Stimulated activated CD8-positive, alpha-beta memory T cell treated with anti-CD3 and anti-CD28 coated beads, Interleukin-15, amount 100 ng/mL, for 4 hours (primary cell): ENCODE measurements at places on chromosomes 2 and 18.

GRCh38 chr2:183227176-183227575 is 102.9 kb downstream of the NUP35 start:
- no peak for DNase-seq

- no peak for DNase-seq
These were observed 5.8 kb upstream of the CNDP1 start for GRCh38 chr18:74528478-74528877.

DNA sequence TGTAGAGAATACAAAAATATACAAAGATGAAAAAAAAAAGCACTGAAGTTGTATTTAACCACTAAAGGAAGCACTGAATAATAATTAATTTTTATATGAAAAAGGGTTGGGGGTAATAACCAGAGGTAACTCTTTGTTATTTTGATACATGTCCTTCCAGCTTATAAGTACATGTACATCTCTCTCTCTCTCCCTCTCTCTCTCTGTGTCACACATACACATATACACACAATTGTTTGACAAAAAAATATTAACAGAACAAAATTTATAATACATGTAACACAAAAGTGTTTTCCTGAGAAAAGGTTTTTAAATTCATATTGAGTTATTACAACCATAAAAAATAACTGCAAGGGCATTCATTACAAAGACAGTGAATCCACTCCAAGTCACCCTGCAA is 4.6 kb downstream of the WIPF1 start:
- DNase-seq: no peak

- no peak for DNase-seq
These were observed 318.0 kb downstream of the FIGN start for GRCh38 chr2:163417596-163418337.

DNA sequence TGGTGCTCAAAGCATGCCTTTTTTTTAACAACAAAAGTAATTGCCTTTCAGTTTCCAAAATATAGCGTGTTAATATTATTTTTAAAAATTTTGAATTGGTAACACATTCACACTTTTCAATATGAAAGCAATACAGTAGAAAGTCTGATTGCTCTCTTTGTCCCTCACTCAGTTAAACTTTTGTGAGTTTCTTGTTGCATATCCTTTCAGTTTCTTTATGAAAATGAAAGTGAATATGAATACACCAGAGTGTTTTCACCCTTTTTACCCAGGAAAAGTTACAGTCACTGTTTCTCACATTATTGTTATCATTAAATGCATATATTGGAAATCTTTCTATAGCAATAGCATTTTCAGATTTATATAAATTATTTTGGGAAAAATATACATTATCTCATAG is 377.4 kb upstream of the CRIM1 start:
- no peak for DNase-seq

- DNase-seq: no peak
These were observed 29.6 kb upstream of the RNU4ATAC start for GRCh38 chr2:121501031-121501430.

DNA sequence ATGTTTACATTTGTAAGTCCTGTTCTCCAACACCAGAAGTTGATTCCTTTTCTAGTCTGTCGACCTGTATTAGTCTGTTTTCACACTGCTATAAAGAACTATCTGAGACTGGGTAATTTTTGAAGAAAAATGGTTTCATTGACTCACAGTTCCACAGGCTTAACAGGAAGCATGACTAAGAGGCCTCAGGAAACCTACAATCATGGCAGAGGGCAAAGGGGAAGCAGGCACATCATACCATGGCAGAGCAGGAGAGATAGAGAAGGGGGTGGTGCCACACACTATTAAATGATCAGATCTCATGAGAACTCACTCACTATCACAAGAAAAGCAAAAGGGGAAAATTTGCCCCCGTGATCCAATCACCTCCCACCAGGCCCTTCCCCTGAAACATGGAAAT is 112.8 kb upstream of the MAP3K20 start:
- DNase-seq: no peak

DNA sequence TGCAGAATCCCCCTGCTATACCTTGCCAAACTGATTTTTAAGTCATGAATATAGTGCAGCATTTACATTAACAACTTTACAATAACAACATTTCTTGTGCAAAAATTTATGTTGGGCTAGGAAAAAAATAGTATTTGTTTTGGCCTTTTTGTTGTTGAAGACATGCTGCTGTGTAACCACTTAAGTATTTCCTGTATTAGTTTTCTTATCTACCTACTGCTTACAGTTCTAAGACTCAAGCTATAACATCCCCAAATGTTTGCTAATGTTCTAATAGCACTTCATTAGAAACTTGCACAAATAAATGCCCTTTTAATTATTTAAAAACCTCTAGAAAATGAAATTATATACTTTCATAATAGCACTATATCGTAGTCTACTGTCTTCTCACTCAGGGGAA is 154.3 kb upstream of the DOCK10 start:
- no peak for DNase-seq
